ENCODE measurements at places on chromosomes 3 and 15. TPM values are rescaled to one million over a fixed set of nuclear protein-coding genes. Genes with fewer than 3 reads are reported as not detected.

The CLDN16 gene
- total RNA-seq: 1.3 TPM

The CRABP1 gene
- not detected for total RNA-seq

The GDPGP1 gene
- total RNA-seq: 1.1 TPM

The CHST13 gene
- 0.24 TPM for total RNA-seq

The TAGLN3 gene
- total RNA-seq: 1.1 TPM

The UBE2E1 gene
- 148 TPM for total RNA-seq

The FSD2 gene
- not detected for total RNA-seq

The SPINT1 gene
- 274 TPM for total RNA-seq

The MUC20 gene
- total RNA-seq: 1.7 TPM

The ITGA11 gene
- not detected for total RNA-seq

The KLHL40 gene
- not detected for total RNA-seq

The POTEB gene
- not detected for total RNA-seq

The CNTN3 gene
- 1.1 TPM for total RNA-seq

The RTP3 gene
- total RNA-seq: not detected

The NT5DC2 gene
- 30.8 TPM for total RNA-seq

The PIF1 gene
- total RNA-seq: 0.21 TPM

The CMTM8 gene
- total RNA-seq: 1.7 TPM

The CHRNA3 gene
- not detected for total RNA-seq

The CPLX3 gene
- not detected for total RNA-seq

The RARB gene
- total RNA-seq: 0.96 TPM

The GOLGA8G gene
- total RNA-seq: not detected

The ALDH1L1 gene
- total RNA-seq: 0.72 TPM

The GOLGA6B gene
- not detected for total RNA-seq

The GRM7 gene
- not detected for total RNA-seq

The HTR3E gene
- total RNA-seq: not detected

The UQCC5 gene
- 1.1 TPM for total RNA-seq

The ATP13A5 gene
- total RNA-seq: not detected

The RFC4 gene
- total RNA-seq: 16.4 TPM

The ACAN gene
- total RNA-seq: not detected

The SCAMP5 gene
- 0.72 TPM for total RNA-seq

The PIERCE2 gene
- 1.7 TPM for total RNA-seq

The CDCP1 gene
- total RNA-seq: 107 TPM

The SEC62 gene
- 26.9 TPM for total RNA-seq

The BTLA gene
- not detected for total RNA-seq

The MME gene
- 53.0 TPM for total RNA-seq

The HRH1 gene
- total RNA-seq: 3.6 TPM

The ROPN1 gene
- total RNA-seq: not detected

The DNAJB11 gene
- 51.6 TPM for total RNA-seq

The LSG1 gene
- total RNA-seq: 44.5 TPM

The ITIH1 gene
- not detected for total RNA-seq

The SERINC4 gene
- not detected for total RNA-seq

The DAPK2 gene
- 1.7 TPM for total RNA-seq

The LEKR1 gene
- total RNA-seq: not detected

The C3orf22 gene
- not detected for total RNA-seq

The SLC51B gene
- not detected for total RNA-seq

The COL8A1 gene
- total RNA-seq: 41.4 TPM

The HIGD2B gene
- not detected for total RNA-seq

The LXN gene
- 3.9 TPM for total RNA-seq
